ENCODE measurements at places on chromosomes 4 and X.

DNA sequence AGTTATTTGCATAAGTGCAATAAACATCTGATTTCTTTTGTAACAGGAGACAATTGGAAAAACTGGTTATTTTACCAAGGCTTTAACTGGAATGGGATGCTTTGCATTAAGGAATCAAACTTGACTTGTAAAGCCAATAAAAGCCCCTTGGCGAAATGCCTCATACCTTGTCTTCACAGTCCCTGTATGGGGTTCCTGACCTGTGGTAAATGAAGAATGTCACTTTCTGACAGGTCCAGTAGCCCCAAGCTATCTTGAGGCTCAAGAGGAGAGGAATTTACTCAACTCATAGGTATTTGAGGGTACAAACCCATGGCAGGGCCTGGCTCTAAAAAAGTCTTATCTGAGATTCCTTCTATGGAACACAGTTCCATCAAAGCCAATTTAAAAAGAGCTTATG is 78.0 kb downstream of the ACOX3 start:
- DNase-seq = no peak

DNA sequence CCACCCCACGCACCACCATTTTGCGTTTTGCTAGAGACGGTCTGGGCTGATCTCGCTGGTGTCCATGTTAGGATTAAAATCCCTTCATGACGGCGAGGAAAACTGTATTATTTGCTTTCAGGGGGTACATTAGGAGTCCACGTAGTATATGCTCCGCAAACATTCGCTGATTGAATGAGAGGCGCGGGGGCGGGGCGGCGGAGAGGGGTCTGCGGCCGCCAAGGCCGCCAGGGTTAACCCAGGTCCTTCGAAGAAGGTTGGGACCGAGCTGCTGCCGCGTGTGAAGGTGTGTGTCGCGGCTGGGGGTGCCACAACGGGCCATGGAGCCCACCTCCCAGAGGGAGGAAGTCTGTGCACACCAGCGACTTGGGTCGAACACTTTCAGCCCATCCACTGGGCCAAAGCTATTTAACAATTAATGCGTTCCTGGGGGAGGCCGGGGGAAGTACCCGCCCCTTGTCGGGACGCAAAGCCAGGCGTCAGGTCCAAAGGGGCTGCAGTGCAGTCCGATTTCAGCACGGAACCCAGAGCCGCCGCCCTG is 6.4 kb upstream of the PITX2 start:
- no peak for DNase-seq

- DNase-seq = no peak
Observed at GRCh38 chr4:40515398-40516293, 114.0 kb downstream of the RBM47 start.

GRCh38 chrX:12567857-12568256 is 223.4 kb upstream of the PRPS2 start:
- peak; percentile 3 for DNase-seq

DNA sequence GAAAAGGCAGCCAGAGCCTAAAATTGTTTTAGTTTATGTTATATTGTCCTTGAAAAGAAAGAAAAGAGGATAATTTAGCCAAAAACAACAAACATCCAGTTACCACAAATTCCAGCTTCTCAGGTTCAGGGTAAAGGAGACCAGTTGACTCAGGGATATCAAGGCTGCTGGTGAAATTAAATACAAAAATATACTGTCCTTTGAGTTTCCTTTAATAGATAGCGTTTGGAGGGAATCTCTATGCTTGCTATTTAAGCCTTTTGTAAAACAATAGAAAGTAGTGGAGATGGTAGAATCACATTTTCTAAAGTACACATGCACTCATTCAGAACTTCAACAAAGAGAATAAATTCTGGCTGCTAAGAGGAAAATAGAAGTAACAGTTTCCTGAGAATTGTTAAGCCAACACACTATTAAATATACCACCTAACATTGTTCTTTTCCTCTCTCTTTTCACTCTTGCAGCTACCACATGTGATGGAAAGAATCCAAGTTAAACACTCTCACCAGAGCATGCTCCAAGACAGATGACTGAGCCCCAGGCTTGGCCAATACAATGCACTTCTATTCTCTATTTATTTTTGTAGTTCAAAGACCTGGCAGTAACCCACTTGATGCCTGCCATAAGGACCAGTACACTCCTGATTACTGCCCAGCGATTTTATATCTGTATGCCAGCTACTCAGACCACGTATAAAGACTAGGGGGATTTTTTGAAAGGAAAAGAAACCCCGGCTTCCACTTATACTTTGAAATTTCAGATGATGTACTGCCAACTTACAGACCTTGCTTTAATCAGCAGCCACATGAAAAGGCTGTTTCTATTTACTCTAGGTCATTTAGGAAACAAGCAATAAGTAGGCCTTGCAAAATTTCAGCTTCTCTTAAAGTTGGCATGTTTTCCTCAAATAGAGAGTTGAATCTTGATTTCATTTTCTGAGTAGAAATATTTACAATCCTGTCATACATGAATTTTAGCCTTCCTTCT is 756.9 kb downstream of the FAT4 start:
- peak; percentile 47 for DNase-seq

- no peak for DNase-seq
Observed at GRCh38 chr4:172099376-172099775, 286.2 kb downstream of the GALNTL6 start.

- DNase-seq = no peak
Observed at GRCh38 chr4:52791936-52792335, 40.7 kb upstream of the ERVMER34-1 start.
